ENCODE measurements at places on chromosomes 4 and X.

DNA sequence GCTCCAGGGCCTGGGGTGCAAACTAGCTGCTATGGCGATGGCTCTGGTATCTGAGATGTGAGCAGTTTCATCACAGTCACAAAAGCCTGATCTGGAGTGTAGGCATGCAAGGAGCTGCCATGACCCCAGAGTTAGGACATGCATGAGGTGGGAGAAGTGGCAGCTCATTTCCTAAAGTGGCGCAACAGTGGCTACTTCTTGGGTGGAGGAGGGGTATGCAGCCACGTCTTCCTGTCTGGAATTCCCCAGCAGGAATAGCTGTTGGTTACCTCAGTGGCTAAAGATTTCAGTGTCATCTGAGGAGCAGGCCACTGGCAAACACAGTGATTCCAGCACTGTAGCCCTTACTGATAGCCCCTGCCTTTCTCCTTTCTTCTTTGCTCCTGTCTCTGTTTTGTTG is 1382.5 kb downstream of the C4orf33 start:
- DNase-seq: no peak

GRCh38 chr4:52824603-52825459 is 37.3 kb upstream of the RASL11B start:
- no peak for DNase-seq

- DNase-seq: no peak
Observed at GRCh38 chrX:24498181-24498580, 33.1 kb downstream of the PDK3 start.

DNA sequence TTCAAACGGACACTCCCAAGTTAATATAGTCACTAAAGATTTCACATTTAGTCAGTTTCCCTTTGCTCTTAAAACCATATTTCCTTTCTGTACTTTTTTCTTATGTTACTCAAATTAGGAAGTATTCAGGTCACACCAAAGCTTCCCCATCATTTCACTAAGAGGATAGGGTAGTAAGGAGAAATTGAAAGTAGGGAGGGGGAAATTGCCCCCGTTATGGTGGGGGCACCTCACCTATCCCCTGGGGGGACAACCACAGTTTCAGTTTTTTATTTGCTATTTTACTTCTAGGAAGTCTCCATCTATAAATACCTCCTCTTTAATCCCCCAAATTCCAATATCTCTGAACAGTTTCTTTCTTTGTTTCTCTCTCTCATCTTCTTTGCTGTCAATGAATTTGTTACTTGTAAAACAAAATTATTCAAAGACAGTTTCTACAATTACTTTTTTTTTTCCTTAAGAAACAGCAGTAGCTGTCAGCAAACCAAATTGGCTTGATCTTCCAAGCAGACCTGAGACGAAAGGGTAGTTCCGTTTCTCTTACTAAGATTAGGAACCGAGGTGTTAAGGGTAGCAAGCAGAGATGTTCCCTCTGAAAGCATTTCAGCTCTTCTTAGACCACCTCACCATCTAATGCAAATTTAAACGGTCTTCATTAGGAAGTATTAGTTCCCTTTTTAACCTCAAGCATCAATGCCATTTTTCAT is 160.2 kb upstream of the KLF3 start:
- no peak for DNase-seq

- DNase-seq: no peak
Observed at GRCh38 chr4:3364199-3364598, 71.4 kb downstream of the RGS12 start.

GRCh38 chrX:151973060-151973661 is 1.3 kb downstream of the GABRE start:
- no peak for DNase-seq

DNA sequence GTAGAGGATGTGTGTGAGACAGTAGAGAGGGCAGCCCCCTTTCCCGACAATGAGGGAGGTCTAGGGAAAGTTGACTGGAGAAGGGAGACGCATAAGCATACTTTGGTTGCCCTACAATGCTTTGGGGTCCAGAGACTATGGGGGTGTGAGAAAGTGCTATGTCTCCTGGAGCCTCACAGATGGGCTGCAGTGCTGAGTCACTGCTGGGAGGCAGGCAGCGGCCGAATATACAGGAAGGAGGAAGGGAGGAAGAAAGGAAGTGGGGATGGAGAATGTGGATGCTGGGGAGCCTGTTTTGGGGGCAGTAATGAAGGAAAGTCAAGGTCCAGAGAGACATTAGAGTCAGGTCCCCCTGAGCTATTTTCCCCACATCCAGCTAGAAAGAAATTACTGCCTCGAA is 12.7 kb downstream of the DRP2 start:
- no peak for DNase-seq

GRCh38 chr4:150033901-150034300 is 44.3 kb upstream of the DCLK2 start:
- DNase-seq: no peak

DNA sequence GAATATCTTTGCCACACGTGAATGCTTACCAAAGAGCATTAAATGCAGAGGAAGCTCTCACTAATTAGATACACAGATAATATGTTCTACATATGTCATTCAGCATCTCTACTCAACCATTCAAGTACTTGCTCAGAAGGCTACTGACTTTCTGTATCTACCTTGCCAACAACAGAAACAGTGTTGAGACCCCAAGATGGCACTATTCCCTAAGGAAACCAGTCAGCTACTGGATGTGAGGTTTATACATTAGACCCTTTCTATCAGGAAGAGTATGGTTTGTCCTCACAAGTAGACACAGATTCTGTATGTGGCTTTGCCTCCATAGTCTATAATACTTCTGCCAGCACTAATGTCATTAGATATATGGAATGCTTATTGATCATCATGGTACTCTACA is 443.9 kb upstream of the INTU start:
- DNase-seq: no peak

DNA sequence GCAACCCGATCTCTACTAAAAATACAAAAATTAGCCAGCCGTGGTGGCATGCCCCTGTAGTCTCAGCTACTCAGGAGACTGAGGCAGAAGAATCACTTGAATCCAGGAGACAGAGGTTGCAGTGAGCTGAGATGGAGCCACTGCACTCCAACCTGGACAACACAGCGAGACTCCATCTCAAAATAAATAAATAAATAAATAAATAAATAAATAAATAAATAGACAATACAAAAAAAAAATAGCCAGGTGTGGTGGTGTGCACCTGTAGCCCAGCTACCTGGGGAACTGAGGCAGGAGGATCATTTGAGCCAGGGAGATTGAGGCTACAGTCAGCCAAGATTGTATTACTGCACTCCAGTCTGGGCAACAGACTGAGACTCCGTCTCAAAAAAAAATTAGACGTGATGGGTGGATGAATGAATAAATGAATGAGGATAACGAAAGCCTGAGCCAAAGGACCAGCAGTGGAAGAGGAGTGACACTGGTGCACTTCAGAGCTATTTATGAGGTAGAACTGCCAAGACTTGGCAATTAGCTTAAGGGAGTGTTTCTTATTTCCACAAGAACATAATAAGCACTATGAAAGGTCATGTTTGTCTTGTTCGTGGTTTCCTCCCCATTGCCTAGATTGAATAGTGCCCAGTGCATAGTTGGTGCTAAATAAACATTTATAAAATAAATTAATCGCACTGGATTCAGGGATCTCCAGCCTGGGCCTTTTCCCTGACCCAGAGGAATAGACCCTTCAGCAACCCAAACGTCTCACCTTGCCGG is 232.2 kb downstream of the IDS start:
- no peak for DNase-seq

GRCh38 chr4:66097218-66097617 is 426.9 kb upstream of the EPHA5 start:
- DNase-seq: no peak

- no peak for DNase-seq
Observed at GRCh38 chrX:7706032-7706431, 136.9 kb upstream of the VCX start.

GRCh38 chrX:34875204-34875603 is 67.4 kb upstream of the FAM47B start:
- DNase-seq: no peak

DNA sequence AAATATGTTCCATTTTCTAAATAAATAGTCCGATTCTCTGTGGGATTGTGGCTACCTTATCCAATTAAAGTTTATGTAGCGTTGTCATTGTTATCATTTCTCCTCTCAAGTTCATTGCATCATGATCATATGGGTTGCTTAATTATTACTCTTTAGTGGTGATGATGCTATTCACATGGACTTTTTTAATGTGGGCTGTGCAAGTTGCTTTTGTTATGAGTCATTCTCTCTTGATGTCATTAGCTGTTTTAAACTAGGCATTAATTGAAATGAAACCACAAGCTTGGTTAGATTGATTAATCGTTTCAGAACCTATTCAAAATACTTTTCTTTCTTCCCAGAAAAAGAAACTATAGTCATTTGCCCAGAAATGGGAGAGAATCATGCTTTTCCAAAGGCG is 38.2 kb downstream of the NHS start:
- no peak for DNase-seq

DNA sequence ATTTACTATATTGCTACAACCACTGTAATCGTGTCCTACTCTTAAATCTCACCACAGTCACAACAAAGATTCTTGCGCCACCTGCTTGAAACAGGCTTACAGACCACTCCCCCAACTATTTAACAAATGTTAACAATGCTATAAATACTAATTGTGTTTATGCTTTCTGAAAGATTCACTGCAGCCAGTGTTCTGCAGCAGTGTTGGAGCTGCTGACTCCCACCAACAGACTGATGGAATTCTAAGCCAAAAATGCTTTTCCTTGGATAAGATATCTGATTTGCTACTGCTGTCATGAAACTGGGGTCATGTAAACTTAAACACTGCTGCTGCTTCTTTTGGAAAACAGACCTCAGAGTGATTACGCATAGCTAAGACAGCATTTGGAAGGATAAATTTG is 244.2 kb upstream of the MAB21L2 start:
- no peak for DNase-seq

DNA sequence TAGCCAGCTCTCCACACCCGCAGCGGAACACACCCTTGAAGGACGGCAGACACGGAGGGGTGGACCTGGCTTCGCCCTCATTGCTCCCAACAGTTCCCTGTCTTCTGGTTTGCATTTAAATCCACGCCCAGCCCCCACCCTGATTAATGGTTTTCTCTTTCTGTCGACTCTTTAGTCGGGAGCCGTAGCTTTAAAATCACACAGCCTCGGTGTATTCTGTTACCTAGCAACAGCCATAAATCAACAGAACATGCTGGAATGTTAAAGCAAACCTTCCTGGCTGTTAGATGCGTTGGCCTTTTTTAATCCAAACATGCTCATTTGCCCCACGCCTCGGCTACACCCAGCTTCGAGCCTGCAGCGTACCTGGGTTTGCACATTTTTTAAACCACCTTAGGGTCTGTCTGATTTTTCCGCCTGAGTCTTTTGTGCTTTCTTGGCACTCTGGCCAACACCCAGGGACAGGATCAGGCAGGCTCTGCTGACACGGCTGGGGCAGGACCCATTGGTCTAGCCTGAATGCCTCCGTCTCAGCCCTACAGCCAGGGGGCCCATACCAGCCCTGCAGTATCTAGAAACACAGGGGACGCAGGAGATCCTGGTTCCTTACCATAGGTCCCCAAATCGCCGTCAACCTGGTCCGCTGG is 21.4 kb upstream of the PPP2R2C start:
- no peak for DNase-seq

- DNase-seq: no peak
Observed at GRCh38 chrX:10246297-10246696, 89.5 kb downstream of the CLCN4 start.

DNA sequence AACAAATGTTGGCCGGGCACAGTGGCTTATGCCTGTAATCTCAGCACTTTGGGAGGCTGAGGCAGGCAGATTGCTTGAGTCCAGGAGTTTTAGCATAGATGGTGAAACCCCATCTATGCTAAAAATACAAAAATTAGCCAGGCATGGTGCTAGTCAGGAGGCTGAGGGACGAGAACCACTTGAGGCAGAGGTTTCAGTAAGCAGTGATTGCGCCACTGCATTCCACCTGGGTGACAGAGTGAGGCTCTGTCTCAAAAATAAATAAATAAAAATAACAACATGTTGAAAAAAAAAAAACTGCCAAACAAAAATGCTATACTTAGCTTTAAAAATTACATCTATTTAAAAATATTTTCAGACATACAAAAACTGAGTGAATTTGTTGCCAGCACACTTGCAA is 374.2 kb upstream of the SMIM31 start:
- DNase-seq: no peak

DNA sequence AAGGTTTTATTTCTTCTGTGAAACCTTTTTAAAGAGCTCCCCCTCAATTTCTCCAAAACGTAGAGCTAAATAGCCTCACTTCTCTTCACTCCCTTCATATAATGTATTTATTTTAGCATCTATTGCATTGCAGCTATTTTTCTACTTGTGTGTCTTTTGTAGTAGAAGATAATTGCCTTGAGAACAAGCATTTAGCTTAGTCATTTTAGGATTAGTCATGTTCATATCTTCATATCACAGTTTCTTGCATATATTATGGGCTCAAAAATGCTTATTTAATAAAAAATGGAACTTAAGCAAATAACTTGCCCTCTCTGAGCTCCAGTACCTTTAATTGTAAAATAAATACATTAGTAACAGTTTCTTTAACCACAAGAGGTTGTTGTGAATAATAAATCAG is 72.1 kb upstream of the SPANXC start:
- no peak for DNase-seq

DNA sequence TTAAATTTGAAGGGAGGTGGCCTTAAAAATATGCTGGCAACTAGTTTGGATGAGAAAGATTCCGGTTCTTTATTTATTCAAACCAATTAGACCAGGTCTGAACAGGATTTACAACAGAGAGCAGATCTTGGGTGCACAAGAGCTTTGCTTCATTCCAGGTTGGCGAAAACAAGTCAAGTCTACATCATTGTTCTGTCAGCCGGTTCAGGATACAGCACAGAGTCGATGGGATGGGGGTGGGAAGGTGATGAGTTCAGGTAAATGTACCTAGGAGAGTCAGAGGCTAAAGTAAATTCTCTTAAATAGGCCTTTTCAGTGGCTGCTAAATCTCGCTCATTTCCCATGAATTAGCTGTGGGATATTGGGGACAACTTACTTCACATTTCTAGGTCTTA is 882 bp upstream of the STIM2 start:
- no peak for DNase-seq

GRCh38 chr4:20839957-20840356 is 139.7 kb downstream of the PACRGL start:
- DNase-seq: no peak

DNA sequence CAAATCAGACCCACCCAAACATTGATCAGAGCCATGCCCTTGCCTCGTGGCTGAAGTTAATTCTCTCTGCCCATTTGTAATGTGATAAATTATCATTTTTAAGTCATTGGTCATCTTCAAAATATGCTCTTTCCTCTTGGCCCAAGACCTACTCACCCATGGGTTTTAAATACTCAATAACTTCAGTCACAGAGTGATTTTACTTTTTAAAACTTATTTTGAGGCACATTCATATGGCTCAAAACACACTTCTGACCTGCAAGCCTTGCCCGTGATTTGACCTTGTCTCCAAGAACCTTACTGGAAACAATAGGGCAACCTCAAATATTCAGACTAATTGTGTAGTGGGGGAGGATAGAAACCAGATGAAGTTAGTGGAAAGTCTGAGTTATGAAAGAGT is 176.2 kb upstream of the LNX1 start:
- DNase-seq: no peak

DNA sequence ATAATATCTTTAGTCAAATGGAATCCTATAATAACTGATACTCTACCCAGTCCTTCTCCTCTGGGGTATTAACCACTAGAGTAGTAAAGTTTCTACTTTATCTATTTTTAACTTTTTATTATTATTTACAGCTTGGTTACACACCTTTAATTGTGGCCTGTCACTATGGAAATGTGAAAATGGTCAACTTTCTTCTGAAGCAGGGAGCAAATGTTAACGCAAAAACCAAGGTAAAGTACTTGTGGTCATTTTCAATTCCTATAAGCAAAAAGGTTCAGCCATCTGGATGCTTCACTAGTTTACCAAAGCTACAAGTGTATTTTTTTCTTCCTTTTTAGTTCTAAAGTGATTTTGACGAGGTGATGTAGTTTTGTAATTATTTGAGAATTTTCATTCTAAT is 238.8 kb downstream of the ANK2 start:
- no peak for DNase-seq
